ENCODE measurements at places on chromosomes 3 and 15.

DNA sequence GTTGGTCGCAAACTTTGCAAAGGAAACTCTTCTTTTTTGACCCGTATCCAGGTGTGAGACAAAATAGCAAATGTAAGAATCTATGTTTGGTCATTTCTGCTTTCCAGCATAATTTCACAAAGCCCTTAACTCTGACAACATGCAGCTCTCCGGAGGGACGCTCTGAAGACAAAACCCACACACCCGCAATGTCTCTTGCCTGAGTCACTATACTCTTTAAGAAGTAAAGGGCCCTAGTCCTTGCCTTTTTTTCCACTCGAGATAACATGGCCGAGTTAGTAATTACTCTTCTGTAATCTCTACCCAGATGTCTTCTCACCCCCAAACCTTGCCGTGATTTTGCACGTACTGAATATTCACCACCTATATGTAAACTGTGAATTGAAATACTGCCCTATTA lies 115.7 kb upstream of the ADAMTS9 start:
- DNase-seq: no peak

DNA sequence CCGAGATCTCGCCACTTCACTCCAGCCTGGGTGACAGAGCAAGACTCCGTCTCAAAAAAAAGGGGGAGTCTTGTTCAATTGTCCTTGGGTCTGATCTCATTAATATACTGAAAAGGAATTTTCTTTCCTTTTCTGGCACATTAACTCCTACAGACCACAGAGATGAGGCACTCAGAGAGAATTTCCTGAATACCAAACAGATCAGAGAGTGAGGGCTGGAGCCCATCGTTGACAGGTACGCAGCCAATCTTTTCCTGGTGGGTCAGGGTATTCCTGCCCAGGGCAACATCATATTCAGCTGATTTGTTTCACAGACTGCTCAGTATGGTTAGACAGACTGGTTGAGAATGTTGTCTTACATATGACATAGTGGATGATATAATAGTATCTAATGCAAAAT lies 82.8 kb upstream of the TNFSF10 start:
- DNase-seq: no peak

- no peak for DNase-seq
These were observed 55.9 kb downstream of the ALCAM start for GRCh38 chr3:105422645-105423044.

- DNase-seq: no peak
These were observed 45.0 kb upstream of the SPRED1 start for GRCh38 chr15:38207621-38208020.

- DNase-seq: no peak
These were observed 1.9 kb upstream of the MTMR14 start for GRCh38 chr3:9647450-9647849.
